ENCODE measurements at places on chromosomes 4 and X.

DNA sequence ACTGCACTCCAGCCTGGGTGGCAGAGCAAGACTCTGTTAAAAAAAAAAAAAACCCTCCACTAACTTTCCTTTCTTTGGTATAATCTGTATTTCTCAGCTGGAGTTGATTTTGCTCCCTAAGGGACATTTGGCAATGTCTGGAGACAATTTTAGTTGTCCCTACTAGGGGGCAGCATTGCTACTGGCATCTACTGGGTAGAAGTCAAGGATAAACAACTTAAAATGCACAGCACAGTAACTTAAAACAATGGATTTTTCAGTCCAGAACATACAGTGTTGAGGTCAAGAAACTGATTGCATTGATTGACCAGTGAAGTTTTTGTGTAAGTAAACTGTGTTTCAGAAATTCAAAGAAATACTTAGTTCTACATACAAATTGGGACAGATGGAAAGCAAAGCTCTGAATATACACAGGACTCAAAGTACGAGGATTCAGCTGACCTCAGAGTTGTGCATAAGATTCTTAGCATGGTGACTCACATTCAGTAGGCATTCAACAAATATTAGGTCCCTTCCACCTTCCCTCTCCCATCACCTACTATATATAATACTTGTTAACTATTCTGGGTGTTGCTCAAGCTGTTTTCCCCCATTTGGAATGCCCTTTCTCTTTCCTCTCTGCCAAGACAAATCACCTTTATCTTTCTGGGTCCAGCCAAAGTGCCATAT lies 8.8 kb downstream of the DDX53 start:
- no peak for DNase-seq

DNA sequence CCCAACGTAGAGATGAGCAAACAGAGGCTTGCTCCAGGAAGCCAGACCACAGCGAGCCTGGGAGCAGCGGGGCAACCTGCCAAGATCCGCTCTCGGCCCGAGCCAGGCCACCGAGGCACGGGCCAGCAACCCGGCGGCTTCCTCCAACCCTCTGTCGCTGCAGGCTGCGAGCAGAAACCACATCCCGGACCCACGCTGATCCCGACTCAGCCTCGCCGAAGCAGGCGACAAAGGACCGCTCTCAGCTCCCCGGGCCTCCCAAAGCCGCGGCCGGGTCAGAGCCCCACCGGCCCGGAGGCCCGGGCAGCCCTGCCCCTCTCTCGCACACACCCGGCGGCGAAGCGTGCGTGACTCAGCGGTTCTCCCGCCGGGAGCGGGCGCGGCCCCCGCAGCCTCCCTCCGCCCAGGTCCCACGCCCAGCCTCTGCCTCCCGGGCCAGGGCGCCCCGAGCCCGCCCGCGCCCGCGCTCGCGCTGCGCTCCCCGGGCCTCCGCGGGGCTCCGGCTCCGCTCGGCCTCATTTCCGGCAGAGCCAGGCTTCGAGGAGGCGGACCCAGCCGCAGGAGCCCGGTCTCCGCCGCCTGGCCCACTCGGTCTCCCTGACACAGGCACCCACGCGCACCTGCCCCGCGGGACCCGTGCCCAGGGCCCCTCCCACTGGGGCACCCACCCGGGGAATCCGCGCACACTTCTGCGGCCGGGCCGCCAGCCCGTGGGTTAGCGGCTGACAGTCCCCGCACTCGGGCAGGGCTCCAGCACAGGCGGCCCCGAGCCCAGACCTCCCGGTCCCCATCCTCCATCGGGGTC lies 1.7 kb downstream of the PPP2R2C start:
- DNase-seq: no peak

- DNase-seq: no peak
Measured at GRCh38 chr4:826508-827208, 729 bp upstream of the CPLX1 start.

DNA sequence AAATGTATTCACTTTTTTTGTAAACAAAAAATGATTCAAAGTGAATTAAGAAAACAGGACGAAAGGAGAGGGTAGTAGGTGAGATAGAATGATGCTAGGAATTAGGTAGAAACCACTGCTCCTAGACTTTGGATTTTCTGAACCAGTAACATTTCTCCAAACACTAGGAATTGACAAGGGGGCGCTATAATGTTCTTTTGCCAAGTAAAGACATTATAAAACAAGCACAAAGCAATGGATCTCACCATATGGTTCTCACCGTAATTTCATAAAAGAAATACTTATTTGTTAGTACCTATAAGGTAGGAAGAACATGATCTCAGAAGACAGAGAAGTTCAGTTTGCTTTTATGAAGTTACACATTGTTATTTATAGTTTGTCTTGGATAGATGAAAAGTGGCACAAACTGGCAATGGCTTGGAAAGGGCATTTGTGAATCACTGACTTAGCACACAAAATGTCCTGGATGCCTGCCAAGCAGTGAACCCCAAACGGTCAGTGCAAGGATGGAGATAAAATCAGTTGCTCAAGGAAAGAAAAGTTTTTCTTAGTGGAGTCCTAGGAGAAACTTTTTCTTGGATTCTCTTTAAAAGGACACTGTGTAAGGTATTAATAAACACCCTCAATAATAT lies 8.1 kb upstream of the TBC1D1 start:
- DNase-seq: no peak

- no peak for DNase-seq
Measured at GRCh38 chr4:64713256-64713840, 304.1 kb upstream of the TECRL start.

DNA sequence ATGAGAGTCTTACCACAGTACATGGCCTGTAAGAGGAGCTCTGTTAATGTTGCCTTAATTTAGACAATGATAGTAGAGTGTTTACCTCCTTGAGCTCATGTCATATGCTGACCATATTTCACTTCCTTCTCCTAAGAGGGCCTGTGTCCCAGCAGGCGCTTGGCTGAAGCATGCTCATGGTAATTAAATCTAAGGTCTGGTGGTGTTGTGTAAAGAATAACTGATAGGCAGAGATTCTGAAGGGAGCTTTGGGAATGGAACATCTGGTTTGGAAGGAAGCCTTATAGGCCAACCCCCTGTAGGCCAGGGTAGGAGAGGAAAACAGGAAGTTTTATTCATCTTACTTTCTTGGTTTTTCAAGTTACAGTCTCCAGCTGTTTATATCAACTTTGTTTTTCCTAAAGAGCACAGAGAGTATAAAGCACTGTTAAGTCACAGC lies 300.2 kb downstream of the USP46 start:
- no peak for DNase-seq

DNA sequence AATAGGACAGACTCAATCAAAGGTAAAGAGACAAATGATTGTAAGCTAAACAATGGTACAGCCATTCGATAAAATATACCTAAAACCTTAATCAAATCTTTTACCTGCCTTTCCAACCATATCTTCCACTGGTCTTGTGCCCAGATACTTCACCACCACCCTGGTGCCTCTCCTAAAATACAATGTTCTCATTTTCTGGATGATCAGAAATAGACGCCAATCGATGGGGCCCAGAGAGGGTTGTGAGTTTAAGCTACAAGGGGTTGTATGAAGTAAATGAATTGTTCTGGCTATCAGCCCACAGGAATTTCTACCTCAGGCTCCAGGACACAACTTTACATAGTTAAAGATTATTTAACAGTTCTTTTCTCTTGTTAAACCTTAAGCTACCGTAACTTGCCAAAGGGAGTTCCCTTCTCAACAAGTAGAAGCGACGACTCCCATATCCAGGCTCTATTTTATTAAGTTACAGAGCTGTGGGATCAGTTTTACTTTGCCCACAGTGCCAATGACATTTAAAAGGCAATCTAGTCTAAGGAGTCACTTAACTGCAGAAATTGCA lies 99.1 kb downstream of the CHRNA9 start:
- DNase-seq: no peak

GRCh38 chr4:169934794-169935429 lies 91.3 kb downstream of the MFAP3L start:
- DNase-seq: no peak

GRCh38 chr4:44985152-44985551 lies 258.8 kb upstream of the GNPDA2 start:
- DNase-seq: no peak

GRCh38 chrX:39174772-39175417 lies 373.6 kb downstream of the MID1IP1 start:
- DNase-seq: no peak

DNA sequence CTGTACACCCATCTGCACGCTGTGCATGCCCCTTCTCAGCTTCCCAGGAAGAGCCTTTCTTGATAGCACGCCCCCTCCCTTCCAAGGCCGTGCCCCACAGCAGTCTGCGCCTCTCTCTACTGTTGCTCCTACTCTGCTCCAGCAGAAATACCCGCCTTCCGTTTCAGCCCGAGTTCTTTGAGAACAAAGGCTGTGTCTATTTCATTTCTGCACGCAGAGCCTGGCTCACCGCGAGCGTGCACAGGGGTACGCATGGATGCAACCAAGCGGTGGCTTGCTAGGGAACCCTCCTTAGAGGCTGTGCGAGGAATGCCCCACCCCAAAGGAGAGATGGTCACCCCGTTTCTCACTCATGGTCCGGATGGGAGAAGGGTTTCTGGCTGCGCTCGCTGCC lies 485 bp downstream of the AADAT start:
- DNase-seq: no peak

GRCh38 chrX:56319165-56319564 lies 87.0 kb downstream of the KLF8 start:
- no peak for DNase-seq

DNA sequence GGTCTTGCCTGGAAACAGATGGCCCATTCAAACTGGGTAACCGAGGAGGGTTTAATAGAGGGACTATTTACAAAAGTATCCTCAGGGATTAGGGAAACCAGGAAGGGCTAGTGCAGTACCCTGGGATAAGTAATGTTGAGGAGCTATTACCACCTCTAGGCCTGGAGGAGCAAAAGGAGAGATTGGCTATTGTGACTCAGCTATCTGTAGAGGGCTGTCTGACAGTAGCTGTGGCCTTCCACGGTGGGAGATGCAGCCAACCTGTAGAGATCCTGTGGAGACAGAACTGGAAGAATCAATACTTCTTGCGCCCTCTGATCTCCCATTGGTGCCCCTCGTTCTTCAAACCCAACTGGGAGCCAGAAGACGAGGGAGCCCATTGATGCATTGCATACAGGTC lies 34.1 kb upstream of the RPS6KA3 start:
- DNase-seq: no peak

DNA sequence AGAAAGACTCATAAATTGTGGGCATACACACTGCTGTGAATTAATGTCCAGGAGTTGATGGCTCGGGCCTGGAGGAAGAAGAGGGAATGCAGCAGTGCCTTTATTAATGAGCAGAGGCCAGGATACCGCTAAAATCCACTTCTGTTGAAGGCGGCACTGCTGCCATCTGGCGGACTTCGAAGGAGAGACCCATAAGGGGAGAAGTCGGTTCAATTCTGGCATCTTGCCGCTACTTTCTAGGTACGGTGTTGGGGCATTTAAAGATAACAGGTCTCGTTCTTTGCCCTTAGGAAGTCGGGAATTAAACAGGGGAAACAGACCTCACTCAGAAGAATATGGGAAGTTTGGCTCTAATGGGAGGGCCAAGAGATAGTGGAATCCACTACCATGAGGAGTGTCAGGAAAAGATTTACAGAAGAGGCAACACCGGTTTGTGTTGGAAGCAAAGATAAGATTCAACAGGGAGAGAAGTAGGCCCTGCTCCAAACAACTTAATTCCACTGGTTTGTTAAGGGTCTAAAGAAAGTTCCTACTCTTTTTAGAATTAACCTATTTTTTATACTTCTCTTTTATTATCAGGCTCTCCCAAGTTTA lies 133.6 kb upstream of the GIMD1 start:
- DNase-seq: no peak

DNA sequence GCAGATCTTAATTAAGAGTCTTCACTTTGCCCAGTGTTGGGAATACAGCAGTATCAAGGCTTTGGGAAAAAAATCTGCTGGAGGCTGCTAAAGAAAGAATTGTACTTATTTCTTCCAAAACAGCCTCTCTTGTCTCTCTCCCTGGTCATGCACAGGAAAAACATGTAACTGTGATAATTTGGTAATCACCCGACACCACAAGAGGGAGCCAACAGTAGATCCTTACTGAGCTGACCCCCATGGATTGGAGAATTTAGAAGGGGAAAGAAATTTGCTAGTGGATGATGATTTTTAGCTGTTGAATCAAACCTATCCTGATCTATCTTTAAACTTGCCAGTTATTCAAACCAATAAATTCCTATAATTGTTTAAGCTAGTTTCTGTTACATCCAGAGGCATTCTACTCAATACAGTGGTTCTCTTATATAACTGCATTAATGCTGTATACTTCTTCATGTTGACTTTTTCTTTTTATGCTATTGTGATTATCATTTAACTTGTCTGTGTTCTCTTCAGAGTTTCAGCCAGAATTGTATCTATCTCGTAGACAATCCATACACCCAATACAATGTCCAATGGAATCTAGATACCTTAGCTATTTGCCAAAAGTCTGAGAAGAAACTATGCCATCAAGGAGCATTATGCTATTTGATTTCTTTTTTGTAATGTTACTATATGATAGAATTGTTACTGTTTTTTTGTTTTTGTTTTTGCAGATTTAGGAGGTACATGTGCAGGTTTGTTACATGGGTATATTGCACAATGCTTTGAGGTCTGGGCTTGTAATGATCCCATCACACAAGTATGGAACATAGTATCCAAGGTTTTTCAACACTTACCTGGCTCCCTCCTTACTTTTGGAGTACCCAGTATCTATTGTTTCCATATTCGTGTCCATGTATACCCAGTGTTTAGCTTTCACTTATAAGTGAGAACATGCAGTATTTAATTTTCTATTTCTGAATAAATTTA lies 31.3 kb upstream of the ARHGEF38 start:
- no peak for DNase-seq

DNA sequence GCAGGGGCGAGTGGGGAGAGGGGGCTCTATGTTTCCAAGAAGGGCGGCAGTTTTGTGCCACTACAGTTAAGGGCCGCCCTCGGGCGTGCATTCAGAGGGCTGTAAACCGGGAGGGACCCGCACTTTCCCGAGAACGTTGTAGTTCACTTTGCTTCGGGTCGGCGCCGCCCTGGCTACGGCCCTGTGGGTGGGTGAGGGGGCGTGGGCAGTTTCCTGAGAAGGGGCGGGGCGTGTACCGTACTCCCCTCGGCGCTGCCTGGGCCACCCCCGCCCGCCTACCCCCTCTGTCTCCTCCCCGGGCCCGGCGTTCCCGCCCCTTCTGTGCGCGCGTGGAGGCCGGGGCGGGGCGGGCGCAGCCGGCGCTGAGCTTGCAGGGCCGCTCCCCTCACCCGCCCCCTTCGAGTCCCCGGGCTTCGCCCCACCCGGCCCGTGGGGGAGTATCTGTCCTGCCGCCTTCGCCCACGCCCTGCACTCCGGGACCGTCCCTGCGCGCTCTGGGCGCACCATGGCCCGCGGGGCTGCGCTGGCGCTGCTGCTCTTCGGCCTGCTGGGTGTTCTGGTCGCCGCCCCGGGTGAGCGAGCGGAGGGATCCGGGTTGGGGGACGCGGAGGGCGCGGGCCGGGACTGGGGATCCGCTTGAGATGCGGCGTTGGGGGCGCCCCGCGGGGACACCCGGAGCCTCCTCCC lies at the start of gene CD99:
Gene CD99, plus strand, starts transcription at position 440 of the 687 bp plus-strand sequence. Its CDS starts 66 bp downstream, at position 506.
- peak; percentile 85 for DNase-seq

DNA sequence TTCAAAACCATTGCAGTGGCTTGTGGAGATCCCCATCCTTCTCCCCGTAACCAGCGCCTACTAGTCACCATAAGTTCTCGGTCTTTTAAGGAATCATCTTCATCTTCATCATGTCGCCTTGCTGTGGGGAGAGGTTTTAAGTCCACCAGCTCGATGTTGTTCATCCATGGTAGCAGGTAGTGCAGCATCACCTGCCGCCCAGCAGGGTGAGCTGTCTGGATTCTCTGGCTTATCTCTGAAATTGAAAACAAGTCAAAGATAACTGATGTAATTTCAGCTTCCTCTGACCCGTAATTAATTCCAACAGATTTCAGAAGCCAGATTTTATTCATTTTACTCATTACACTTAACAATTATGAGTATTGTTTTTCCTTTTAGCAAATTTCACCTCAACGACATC lies 67.4 kb downstream of the ZAR1 start:
- DNase-seq: no peak

GRCh38 chrX:1323315-1323714 lies 13.3 kb upstream of the IL3RA start:
- DNase-seq: no peak

All from fibroblast of skin of left biceps (primary cell).